Dorsolateral prefrontal cortex (tissue), 122 donors: ENCODE measurements at places on chromosomes 4 and X.

DNA sequence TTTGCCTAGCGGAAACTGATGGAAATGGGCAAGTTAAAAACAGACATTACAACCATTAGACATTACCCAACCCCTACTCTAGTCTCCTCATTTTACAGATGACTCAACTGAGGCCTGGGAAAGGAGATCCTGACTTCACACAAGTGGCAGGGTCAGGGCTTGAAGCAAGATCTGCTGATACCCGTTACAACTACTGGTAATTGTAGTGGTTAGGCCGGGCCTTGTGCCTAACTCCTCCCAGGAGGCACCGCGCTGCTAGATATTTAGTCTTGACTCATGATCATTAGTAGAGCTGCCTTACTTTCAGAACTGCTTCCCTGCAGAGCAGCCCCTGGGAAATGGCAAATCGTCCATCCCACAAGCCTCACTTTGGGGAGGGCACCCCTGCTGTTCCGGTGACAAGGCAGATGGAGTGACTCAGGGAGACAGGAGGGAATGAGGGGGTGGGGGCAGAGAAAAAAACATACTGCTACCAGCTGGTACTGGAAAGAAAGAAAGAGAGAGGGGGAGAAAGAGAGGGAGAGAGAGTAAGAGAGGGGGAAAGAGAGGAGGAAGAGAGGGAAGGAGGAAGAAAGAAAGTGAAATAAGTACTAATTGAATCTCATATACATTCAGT lies 12.2 kb downstream of the ARHGEF6 start:
- no peak for DNase-seq

- DNase-seq = no peak
Measured at GRCh38 chrX:18394477-18394876, 30.9 kb upstream of the CDKL5 start.

DNA sequence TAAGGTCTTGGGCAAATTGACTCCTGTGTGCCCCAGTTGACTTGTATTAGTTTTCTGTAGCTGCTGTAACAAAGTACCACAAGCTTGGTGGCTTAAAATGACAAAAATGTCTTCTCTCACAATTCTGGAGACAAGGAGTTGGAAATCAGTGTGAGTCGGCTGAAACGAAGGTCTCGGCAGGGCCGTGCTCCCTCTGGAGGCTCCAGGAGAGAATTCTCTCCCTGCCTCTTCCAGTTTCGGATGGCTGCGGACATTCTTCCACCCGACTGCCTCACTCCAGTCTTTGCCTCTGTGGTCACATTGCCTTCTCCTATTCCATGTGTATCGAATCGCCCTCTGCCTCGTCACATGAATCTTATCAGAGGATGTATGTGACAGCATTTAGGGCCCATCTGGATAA lies 66.0 kb upstream of the PHOX2B start:
- no peak for DNase-seq

GRCh38 chrX:104913348-104913747 lies 307.1 kb downstream of the TEX13A start:
- no peak for DNase-seq

DNA sequence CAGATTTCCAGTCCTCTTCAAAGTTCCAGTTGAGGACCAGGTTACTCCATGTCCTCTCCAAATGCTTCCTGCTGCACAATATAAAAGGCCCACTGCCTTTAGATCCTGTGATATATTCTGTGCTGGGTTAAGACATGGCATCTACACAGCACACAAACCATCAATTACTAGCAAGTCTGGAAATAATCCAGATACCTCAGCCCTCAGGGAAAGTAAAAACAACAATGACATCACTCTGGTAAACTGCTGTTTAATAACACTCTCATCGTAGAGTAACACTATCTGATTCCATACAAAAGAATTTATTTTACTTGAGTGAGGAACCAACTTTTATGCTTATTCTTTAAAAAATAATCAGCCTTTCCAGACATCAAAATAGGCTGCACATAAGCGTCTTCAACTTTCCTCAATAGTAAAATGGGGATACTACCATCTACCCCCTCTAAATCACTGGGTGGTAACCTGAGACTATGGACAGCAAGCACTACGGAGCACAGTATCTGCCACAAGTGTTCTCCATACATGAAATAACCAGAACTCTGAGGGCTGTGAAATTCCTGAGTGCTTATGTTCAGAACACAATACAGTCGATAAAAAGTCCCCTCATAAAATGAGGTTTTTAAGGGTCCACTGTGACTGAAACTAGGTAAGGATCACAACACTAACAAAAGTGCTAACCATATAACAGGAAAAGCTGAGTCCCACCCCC lies 53.4 kb downstream of the ABCG2 start:
- no peak for DNase-seq

- no peak for DNase-seq
Measured at GRCh38 chrX:100477467-100477866, 67.4 kb upstream of the PCDH19 start.

DNA sequence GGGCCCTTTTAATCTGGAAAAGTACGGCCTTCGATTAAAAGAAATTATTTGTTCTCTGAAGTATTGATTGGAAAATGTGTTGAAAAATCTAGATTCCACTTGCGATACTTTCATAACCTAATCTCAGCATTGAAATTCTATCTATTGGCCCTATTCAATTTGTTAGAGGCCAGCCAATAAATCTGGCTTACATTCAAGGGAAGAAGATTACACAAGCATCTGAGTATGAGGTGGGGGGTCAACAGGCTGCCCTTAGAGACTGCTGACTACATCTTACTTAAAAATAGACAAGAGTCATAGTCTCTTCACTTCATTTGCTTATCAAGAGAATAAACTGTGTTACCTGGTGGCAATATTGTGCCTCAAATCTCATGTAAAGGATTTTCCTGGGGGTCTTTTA lies 248.0 kb upstream of the KCNIP4 start:
- DNase-seq = no peak

DNA sequence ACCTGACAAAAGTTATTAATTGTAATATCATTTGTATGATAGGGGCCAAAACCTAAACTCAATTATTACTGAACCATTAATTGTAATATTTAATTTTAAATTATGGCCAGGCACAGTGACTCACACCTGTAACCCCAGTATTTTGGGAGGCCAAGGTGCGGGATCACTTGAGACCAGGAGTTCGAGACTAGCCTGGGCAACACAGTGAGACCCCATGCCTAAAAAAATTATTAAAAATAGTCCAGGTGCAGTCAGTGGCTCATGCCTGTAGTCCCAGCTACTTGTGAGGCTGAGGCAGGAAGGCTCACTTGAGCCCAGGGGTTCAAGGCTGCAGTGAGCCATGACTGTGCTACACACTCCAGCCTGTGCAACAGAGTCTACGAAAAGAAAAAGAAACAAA lies 18.0 kb downstream of the PPAT start:
- DNase-seq = no peak

- no peak for DNase-seq
Measured at GRCh38 chr4:81518762-81519426, 47.2 kb upstream of the RASGEF1B start.

DNA sequence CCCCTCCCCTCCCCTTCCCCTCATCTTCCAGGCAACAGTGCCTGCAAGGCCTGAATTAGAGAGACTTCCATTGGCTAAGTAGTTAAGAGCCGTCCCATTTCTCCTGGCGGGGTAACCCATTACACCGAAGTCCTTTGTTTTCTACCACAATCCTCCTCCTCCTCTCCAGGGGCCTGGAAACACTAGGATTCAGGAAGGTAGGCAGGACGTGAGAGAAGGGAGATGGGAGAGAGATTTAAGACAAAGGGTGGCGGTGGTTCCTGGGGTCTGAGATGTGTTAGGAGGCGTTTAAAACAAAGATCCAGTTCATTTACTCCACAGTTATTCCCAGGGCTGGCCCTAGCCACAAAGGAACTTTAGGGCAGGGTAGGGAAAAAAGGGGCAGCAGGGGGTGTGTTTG lies 28.0 kb downstream of the NYX start:
- no peak for DNase-seq

- DNase-seq = no peak
Measured at GRCh38 chrX:71540801-71541200, 7.9 kb downstream of the OGT start.

DNA sequence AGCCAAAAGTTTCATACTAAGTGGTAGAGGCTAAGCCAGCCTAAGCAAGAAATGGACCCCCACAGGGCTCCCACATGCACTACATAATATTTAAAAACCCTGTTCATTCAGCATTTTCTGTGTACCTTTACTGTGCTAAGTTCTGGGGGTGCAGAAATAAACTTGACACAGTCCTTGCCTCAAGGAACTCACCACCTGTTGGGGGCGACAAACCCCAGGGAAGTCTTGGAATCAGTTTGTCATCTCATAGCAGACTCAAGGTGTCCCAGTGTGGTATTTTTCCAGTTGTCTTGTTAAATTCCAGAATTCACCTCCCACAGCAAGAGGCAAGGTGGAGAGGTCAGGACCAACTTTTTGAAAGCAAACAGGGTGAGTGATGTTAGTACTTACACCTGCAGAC lies 43.1 kb downstream of the ATG4A start:
- no peak for DNase-seq

DNA sequence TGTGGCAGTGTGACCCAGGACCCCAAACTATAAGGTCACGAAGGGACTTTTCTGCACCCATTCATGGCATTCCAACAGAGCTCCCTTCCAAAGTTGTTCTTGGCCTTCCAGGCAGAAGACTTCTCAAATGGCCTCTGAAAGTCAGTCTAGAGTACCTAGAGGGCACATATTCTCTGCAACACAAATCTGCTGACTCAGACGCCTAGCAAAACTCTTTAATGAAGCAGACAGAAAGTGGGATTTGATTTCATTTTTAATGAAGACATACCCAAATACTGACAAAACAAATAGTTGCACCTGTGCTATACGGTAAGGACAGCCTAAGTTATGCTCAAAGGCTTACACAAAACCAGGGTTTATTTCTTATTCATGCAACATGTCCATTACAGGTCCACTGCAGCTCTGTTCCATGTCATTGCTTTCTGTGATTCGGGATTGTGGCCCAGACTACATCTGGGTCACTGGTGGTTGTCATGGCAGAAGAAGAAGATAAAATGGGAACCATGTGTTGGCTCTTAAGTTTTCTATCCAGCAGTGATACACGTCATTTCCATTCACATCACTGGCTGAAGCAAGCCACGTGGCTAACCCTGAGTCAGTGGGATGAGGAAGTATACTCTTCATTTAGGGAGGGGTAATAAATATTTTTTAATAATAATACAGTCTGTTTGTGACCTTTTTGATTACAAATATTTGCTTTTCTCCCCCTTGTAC lies 57.7 kb downstream of the NAT8L start:
- no peak for DNase-seq

DNA sequence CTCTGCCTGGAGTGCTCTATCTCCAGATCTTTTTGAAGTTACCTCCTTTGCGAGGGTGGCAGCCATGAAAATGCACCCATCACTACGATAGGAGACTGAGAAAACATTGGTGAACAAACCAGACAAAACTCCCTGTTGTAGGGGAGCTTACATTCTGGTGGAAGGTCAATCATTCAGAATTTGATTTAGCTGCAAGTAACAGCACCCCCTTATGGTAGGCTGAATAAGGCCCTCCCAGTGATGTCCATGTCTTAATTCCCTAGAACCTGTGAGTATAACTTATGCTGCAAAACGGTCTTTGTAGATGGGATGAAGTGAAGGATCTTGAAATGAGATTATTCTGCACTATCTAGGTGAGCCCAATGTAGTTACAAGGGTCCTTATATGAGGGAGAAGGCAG lies 5.6 kb upstream of the TEC start:
- no peak for DNase-seq
